ENCODE measurements at places on chromosomes 4 and X.

GRCh38 chr4:148295642-148296041 lies 146.6 kb downstream of the NR3C2 start:
- DNase-seq = no peak

GRCh38 chrX:2498781-2499302 lies 1.9 kb downstream of the DHRSX start:
- DNase-seq = peak; percentile 35

DNA sequence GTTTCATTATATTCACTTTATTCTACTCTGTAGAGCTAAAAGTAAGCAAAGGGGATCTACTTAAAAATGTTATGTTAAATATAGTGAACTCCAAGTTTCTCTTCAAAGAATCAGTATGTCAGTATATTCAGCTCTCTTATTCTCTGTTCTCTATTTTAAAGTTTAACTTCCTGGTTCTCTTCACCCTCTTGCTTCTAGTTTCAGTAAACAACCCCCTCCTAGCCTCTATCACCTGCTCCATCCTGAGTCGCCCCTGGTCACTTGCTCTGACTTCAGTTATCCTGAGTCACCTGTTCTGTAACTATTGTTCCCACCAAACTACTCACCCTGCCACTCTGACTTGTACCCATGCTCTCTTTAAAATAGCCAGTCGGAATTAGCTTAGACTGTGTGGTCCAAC lies 180.9 kb upstream of the AADAT start:
- no peak for DNase-seq

GRCh38 chr4:27964095-27964494 lies 1103.5 kb downstream of the STIM2 start:
- DNase-seq = no peak

GRCh38 chrX:25534091-25534490 lies 518.3 kb upstream of the ARX start:
- DNase-seq = no peak

All from tibial nerve (tissue), 4 donors.